Stimulated activated CD4-positive, alpha-beta T cell treated with anti-CD3 and anti-CD28 coated beads, Interleukin-15, amount 100 ng/mL, for 1 hour (primary cell): ENCODE measurements at places on chromosomes 11 and 22.

DNA sequence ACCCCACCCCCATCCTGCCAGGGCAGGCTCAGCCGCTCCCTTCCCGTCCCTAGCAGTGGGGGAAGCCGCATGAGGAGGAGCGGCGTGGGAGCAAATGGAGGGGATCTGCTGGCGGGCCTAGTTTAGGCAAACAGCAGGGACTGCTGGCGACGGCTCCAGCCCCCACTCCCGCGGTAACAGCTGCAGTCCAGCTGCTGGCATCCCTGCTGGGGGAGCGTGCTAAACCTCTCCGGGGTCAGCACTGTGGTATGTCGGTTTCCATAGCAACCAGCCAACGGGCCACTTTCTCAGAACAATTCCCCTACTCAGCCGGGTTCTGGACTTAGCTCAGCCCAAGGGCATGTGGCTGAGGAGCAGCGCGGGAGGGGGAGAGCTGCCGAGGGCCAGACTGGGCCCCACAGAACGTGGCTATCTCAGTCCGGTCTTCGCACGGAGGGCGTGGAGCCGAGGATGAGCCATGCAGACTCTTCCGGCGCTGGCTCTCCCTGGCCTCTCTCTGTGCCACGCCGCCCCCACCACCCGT, 98.8 kb downstream of the PKNOX2 start:
- no peak for DNase-seq

DNA sequence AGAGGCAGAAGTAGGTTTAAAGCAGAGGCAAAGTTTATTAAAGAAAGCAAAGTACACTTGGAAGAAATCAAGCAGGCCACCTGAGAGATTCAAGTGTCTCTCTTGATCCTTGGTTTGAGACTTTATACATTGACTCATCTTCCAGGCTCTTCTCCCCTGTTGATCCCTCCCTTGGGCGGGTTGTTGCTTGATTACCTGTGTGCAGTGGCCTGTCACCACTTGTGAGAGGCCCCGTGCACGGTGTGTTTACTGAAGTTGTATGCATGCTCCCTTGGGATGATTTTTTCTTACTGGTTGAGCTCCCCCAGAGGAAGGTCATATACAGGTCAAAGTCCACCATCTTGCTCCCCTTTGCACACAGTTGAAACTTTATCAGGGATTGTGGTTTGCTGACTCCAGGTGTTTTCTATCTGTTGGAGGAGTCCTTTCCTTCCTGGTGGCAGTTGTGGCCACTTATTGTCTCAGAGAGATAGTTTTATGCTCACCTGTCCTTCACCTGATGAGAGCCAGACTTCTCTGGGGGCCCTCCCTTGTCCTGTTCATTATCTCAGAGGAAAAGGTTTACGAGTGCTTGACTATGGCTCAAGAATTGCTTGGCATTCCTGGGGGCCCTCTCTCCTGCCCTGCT, 16.3 kb upstream of the RBMXL2 start:
- no peak for DNase-seq

DNA sequence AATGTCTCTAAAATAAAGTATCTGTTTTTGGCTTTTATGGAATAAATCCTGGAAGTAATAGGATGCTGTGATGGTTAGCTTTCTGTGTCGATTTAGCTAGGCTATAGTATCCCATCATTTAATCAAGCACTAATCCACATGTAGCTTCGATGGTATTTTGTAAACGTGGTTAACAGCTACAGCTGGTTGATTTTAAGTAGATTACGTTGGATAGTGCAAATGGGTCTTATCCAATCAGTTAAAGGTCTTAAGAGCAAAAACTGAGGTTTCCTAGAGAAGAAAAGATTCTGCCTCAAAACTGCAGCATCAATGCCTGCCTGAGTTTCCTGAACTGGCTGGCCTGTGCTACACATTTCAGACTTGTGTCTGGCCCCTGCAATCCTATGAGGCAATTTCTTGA, 314.2 kb upstream of the SORL1-AS1 start:
- DNase-seq: no peak

DNA sequence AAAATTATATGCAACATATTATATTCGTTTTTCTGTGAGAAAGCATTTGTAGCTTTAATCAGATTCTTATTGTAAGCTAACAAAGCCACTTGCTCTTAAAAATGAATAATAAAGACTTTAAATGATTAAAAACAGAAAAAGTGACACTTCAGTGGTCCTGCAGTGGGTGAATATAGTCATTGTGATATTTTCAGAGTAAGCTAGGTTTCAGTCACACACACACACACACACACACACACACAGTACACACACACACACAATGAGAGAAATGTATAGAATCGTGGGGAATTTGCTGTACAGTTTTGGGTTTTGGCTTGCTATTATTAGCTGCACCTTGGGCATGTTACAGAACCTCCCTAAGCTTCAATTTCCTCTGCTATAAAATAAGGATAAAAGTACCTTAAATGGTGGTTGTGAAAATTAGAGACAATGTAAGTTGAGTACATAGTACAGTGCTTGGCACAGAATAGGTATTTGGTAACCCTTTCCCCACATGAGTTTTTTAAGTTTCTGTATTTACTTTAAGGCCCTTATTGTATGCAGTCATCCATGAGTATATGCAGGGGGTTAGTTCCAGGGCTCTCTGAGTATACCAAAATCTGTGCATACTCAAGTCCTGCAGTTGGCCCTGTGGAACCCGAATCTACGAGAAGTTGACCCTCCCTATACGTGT, 39.8 kb downstream of the CSTPP1 start:
- DNase-seq: no peak

- DNase-seq: no peak
Observed at GRCh38 chr11:61392981-61393595, 701 bp downstream of the TMEM216 start.

DNA sequence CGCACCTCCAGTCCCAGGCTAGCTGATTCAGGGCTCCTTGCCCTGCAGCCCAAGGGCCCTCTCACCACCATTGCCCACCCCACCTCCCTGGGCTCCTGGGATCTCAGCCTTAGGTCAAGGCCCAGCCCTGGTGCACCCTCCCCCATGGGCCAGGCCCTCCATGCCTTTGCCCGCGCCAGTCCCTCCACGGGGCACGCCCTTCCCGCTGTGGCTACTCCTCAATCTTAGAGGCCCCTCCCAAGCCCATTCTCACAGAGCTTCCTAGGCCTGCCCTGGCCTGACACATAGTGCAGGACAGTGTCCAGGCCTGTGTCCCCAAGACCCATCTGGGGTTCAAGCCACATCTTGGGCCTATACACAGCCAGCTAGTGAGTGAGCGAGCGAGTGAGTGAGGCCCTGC, 6.9 kb downstream of the GP1BB start:
- no peak for DNase-seq

DNA sequence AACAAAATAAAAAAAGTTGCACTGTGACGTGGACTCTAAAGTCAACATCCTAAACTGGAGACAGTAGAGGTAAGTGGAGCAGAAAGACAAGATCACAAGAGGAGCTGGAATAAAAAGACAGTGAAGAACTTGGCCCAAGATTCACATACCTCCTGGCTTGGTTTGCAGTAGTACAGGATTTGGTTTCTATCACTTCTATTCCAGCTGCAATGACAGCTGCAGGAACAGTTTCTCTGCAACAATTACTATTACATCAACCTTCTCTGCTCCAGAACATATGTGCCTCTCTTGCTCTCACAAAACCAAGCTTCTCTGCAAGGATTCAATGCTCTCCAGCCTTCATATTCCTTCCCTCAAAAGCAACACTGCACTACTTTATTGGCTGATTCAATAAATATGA, 7.8 kb upstream of the KDM2A start:
- DNase-seq: no peak

DNA sequence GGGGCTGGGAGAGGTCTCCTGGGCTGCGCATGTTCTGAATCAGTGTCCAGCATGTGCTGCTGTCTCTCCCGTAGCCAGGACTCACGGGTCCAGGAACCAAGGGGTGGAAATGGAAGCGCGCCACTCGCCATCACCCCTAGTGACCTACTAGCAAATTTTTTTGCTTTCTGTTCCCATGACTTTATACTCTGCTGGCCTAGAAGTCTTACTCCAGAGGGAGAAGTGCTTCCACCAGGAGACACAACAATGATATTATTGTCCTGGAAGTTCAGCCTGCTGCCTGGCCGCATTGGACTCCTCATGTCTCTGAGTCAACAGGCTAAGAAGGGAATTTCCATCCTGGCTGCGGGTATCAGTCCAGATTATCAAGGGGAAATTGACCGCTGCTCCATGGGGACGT, 729.7 kb downstream of the BRD1 start:
- DNase-seq: no peak

GRCh38 chr22:45689211-45689610, 17.6 kb downstream of the ATXN10 start:
- no peak for DNase-seq

DNA sequence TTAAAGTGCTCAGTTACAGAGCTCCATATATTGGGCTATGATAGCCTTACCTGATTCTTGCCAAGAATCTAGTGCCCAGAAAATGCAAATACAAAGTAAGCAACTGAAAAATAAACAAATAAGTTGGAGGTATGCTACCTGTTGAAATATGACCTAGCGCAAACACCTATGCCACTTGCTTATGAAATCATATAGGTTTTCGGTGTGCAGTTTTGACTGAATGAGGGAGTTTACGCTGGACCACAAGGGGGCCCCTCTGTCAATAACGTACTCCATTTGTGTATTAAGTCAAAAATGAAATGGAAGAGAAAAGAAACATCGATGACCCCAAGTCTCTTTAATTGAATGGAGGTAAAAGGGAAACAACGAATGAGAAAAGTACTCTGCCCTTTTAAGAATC, 84.9 kb upstream of the TRIM77 start:
- DNase-seq: no peak

DNA sequence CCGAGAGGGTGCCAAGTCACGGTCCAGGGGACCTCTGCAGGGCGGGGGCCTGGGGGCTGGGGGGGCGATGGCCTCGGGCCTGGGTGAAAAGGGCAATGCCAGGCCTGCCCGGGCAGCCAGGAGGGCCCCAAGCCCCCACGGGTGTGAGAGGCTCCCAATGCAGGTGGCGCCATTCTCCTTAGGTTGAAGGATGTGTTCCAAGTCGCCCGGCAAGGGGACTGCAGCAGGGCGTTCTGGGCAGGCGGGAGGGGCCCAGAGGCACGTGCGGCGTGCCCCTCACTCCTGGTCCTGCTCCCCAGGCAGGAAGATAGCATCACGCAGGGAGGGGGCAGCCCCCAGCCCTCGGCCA, 730 bp upstream of the TNNI2 start:
- no peak for DNase-seq

- DNase-seq: no peak
Observed at GRCh38 chr11:120352405-120352804, 16.2 kb downstream of the ARHGEF12 start.

- no peak for DNase-seq
Observed at GRCh38 chr11:45083544-45084087, 62.8 kb upstream of the PRDM11 start.

DNA sequence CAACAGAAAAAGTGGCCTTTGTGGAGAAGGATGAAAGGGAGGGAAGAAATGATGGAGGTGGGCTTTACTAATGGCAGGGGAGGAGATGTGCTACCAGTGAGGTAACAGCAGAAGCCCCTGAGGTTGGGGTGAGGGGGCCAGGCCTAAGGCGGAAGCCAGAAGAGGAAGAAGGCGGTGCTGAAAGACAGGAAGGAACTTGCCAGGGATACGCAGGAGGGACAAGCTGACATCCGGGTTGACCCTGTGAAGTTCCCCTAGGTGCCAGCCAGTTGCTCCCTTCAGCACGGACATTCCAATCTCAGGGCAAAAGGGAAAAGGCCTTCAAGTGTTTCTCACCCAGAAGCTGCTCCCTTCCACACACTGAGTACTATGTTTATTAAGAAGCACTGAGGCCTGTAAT, 2.3 kb upstream of the TIRAP start:
- DNase-seq: no peak

DNA sequence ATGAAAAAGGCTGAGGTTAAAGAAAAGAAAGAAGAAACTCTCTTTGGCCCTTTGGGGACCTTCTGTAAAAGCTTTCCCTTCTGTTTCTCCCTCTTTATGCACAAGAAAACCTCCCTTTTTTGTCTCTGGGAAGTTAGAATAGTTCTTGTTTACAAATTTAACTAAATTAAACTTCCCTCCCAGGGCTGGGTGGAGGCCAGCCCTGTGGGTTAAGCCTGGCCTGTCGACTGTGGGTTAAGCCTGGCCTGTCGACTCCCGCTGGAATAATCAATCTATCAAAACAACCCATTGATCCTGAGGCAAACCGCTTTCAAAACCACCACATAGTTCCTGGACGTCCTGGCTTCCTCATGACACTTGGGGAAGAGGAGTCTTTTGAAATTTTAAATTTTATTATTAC, 1.2 kb upstream of the DRG1 start:
- no peak for DNase-seq

GRCh38 chr22:20436307-20436767, 1.3 kb downstream of the SCARF2 start:
- no peak for DNase-seq

GRCh38 chr11:68854273-68854958, 12.7 kb upstream of the CPT1A start:
- DNase-seq: no peak

- no peak for DNase-seq
Observed at GRCh38 chr11:111086058-111086457, 159.5 kb upstream of the POU2AF2 start.

- DNase-seq: no peak
Observed at GRCh38 chr22:24985826-24986214, 33.3 kb downstream of the KIAA1671 start.

DNA sequence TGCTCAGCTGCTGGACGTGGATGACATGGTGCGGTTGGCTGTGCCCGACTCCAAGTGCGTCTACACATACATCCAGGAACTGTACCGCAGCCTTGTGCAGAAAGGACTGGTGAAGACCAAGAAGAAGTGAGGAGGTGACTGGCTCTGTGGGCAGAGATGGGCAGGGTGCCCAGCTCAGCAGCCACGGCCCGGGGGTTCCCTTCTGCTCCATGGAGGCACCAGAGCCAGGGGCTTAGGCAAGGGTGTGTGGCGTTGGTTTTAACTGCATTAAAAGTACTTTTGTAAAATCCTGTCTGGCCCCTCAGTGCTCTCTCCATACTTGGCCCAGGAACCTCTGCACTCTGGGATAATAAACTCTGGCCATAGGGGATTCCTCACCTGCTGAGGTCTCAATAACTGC, 12.6 kb downstream of the SMTNL1 start:
- no peak for DNase-seq

GRCh38 chr11:84819128-84819527, 808.0 kb downstream of the DLG2 start:
- no peak for DNase-seq

- DNase-seq: no peak
Observed at GRCh38 chr11:80596291-80596810, 1155.5 kb upstream of the TENM4 start.

DNA sequence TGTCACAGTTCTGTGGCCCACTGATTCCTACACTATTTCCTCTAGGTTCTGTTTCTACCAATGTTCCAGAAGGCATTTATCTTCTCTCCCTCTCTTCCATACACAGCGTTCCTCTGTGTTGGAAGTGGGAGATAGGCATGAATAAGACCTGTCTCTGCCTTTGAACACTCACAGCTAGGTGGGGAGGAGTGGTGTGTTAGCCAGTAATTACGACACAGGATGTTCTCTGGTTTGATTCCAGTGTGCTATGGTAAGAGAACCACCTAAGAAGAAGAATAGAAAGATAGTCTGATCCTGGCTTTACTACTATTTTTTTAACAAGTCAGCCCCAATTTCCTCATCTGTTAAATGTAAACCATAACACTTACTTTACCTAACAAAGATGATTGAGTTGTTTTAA, 200.2 kb upstream of the MTMR2 start:
- DNase-seq: no peak

GRCh38 chr22:26689513-26690301, 32.3 kb downstream of the MIAT start:
- DNase-seq: no peak

GRCh38 chr11:64929625-64930024, 5.1 kb downstream of the PPP2R5B start:
- no peak for DNase-seq

GRCh38 chr11:117177534-117178209, 871 bp upstream of the SIDT2 start:
- DNase-seq: no peak

GRCh38 chr11:47946682-47947559, 33.4 kb upstream of the PTPRJ start:
- no peak for DNase-seq
